ENCODE measurements at places on chromosomes 2 and 18.

GRCh38 chr2:209380293-209380692 lies 43.6 kb upstream of the MAP2 start:
- no peak for DNase-seq

GRCh38 chr2:100110614-100111000 lies 31.8 kb downstream of the AFF3 start:
- DNase-seq, result no peak

- DNase-seq, result no peak
Observed at GRCh38 chr2:28227498-28227897, 165.2 kb upstream of the FOSL2 start.

DNA sequence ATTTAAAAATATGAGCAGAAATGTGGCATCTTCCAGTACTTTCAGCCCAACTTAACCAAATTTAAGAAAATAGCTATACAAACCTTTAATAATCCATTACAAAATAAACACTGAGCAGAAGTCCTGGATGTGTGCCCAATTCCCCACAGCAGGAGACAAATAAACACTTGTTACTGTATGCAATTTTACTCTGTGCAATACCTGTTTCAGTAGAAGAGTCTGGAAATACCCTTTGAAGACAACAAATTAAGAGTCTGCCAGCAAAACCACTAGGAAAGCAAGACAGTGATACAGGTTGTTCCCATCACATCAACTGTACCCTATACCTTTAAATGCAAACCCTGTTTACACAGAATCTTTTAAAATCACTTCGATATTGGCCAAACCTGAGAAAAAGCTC lies 41.4 kb upstream of the RNU4ATAC start:
- DNase-seq, result no peak

DNA sequence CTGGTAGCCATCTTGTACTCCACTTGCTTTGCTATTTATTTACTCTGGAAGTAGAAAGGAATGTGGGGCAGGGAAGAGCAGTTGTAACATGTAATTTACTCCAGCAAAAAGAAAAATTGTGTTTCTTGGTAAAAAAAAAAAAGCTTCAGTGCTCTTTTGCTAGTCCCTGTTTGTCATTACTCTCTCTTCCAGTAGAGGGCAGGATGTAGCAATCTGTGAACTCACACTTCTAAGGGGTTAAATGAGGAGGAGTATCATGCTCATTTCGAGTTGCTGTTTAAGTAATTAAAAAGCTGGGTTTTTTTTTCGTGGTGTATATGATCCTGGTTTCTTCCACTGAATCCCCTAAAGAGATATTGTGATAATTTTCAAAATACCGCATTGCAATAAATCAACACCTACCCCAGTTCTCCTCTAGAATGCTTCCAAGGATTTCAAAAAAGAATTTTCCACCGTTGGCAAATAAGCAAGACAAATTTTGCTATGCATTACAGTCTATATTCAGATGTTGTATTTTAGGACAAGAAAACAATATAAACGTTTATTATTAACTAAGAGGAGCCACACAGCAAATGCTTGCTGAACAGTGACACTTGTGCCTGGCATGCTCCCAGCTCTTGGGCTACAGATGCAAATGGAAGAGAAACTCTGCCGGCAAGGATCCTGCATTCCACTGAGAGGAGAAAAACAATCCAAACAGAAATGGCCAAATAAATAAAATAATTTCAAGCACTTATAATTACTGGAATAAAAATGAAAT lies 261.6 kb downstream of the ASXL3 start:
- peak; percentile 6 for DNase-seq

GRCh38 chr2:233075141-233075965 lies 15.2 kb downstream of the INPP5D start:
- no peak for DNase-seq

Measured in hypothalamus (tissue), 51 donors.